ENCODE measurements at places on chromosomes 12 and 14.
A peak's percentile ranks its signal among the peaks of the same experiment; 100 is the strongest.

DNA sequence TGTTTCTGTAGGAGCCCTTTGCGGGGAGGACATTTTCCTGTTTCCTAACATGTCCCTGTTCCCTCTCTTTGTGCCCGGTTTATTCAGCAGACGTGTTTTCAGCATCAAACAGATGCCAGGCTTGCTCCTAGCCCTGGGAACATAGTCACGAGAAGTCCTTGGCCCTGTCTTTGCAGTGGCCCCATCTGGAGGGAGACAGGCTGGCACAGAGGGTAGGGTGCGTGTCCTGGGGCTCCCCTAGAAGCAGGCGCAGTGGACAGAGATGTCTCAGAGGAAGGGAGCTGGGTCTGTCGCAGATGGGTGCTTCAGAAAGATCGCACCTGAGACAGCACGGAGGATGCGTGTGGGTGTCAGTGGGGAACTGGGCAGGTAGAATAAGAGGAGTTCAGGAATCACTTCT, 75.0 kb upstream of the DYNC1H1 start:
- DNase-seq: peak; percentile 44

GRCh38 chr12:110822821-110823415, 23.9 kb upstream of the CCDC63 start:
- no peak for DNase-seq

- no peak for DNase-seq
These were observed 386.1 kb downstream of the C12orf75 start for GRCh38 chr12:105716621-105717020.

GRCh38 chr14:75559451-75560222, 18.8 kb upstream of the FLVCR2 start:
- DNase-seq: no peak

DNA sequence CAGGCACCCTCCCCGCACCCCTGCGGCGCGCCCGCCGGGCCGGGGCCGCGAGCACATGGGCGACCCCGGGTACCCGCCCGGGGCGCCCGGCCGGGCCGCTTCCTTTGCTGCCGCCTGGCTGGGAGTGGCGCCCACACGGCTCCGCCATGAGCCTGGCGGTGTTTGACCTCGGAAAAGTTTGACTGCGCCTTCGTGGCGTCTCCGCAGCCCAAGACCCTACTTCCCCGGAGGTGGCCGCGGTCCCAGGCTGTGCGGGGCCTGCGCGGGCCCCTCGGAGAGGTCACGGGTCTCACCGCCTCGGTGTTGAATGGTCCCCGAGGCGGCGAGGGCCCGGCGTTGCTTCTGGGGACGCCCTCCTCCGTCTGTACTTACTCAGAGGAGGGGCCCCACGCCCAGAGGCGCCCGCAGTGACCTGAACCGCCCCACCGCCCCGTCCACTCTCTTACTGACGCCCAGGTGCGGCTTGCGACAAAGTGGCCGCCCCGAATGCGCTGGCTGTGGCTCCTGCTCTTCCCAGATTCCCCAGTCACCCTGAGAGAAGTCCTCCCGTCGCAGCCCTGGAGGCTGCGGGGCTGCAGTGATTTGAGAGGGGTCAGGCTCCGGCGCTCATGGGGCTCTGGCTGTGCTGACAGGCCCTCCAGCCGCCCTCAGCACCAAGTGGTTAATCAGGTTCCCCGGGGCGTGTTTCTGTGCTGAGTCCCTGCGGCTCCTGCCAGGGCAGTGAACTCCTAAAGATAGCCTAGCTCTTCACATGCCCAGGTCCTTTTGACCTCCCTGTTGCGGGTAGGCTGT, 5.8 kb downstream of the KMT5A start:
- no peak for DNase-seq
